ENCODE measurements at places on chromosomes 1 and 21.

DNA sequence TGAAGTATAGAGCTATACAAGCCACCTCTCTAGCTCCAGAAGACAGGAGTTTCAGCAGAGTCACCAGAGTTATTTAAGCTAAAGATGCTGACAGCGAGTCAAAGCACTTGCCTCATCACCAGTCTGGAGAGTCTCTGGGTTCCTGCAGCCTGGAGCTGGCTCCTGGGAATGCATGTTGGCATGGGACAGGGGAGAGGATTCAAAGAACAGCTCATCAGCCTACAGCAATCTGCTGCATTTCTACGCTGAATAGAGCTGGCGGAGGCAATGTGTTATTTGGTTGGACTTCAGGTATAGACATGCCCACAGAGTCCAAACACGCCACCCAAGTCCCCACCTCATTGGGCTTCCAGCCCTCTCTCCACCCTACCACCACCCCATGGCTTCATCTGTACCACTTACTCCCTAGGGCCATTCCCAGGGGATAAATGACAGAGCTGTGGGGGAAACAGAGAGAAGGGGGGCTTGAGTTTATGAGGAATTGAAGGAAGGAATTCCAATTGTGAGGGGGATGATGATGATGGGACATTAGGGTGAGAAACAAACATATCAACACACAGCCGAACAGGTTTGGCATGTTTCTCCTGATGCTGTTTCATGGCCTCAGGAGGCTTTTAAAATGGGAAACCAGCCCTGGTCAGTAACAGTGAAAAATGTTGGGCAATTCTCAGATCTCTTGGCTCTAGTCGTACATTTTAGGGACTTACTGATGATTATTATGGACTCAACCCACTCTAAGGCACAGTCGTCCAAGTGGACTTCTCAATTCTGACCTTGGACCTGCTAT lies 58.4 kb downstream of the PLEKHA6 start:
- DNase-seq, result no peak

- DNase-seq, result no peak
These were observed 769 bp downstream of the NTPCR start for GRCh38 chr1:232951180-232951579.

DNA sequence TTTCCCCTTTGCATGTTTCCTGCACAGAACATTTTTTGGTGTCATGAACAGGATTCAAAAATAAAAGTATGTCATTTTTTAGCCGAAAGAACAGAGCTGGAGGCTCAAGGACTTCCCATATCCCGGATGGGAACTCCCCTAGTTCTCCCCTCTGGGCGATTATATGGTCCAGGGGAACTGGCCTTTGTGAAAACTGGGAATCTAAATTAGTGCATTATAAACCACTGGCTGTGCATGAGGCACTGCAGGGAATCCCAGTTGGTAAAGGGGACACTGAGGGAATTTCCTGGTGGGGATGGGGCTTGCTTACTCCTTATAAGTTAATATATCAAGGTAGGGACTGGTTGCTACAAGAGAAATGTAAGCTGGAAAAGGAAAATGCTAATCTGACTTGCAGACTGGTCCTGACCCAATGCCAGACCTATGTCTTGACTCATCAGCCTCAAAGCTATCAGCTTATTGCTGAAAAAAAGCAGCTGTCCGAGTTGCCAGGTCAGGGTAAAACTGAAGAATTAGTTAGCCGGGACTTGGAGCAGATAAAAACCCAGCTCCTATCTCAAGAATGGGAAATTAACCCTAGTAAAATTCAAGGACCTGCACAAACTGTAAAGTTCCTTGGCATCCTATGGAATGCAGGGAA lies 122.6 kb downstream of the FCRL5 start:
- DNase-seq, result no peak

GRCh38 chr1:245493029-245493428 lies 338.2 kb downstream of the KIF26B start:
- no peak for DNase-seq

- DNase-seq, result no peak
These were observed 17.8 kb upstream of the ADAM30 start for GRCh38 chr1:119914071-119914470.

DNA sequence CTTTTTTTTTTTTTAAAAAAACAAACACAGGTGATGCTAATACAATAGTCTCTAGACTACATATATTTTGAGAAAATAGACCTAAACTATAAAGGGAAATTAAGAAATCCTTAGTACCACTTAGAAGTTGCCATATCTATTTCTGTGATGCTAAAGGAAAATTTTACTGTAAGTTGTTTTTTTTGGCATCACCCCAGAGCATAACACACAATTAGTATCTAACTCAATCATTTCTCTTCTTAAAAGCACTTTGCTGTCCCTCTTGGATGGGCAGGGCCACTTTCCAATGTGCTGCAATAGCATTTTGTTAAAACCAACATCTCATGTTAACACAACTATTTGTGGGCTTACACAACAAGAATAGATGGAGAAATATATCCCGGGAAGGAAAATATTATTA lies 91.9 kb downstream of the GABPA start:
- no peak for DNase-seq

DNA sequence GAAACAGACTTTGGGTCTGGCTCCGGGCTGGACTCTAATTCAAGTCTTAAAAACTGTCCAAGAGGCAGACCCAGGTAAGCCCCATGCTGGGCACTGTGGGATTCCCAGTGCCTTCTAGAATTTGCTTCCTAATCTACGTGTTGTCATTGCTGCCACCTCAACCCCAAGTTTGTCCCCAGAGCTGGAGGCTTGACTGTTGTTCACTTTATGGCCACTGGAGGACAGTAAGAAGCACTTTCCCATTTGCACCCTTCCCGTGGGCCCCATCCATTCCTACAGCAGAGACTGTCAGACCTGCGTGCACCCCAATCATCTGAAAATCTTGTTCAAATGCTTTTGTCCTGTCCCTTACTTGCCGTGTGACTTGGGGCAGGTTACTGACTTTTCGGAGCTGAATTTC lies 29.4 kb upstream of the VASH2 start:
- DNase-seq, result no peak

- no peak for DNase-seq
These were observed 8.7 kb upstream of the UMODL1 start for GRCh38 chr21:42062236-42063022.

DNA sequence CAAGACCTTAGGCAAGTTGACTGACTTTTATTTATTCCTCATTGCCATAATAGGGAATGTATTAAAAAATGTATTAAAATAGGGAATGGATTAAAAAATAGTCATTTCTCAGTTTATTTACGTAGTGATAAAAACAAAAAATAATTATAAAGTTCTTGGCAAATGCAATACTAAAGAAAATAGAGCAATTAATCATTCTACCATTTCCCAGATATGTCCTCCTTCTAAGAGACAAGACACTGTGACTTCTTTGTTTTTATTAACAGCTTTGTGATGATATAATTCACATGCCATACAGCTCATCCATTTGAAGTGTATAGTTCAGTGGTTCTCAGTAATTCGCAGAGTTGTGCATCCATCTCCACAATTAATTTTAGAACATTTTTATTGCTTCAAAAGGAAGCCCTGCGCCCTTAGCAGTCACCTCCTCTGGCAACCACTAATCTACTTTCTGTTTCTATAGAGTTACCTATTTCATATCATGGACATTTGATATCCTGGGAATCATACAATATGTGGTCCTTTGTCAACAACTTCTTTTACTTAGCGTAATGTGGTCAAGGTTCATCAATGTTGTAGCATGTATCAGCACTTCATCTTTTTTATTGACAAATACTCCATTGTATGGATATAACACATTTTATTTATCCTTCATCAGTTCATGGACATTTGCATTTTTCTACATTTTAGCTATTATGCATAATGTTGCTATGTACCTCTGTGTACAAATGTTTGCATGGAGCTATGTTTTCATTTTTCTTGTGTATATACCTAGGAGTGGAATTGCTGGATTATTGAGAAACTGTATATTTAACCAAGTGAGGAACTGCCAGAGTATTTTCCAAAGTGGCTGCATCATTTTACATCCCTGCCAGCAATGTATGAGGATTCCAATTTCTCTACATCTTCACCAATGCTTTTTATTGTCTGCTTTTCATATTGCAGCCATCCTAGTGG lies 5.6 kb downstream of the TBX19 start:
- no peak for DNase-seq

- no peak for DNase-seq
These were observed 19.1 kb downstream of the RPAP2 start for GRCh38 chr1:92317836-92318493.

DNA sequence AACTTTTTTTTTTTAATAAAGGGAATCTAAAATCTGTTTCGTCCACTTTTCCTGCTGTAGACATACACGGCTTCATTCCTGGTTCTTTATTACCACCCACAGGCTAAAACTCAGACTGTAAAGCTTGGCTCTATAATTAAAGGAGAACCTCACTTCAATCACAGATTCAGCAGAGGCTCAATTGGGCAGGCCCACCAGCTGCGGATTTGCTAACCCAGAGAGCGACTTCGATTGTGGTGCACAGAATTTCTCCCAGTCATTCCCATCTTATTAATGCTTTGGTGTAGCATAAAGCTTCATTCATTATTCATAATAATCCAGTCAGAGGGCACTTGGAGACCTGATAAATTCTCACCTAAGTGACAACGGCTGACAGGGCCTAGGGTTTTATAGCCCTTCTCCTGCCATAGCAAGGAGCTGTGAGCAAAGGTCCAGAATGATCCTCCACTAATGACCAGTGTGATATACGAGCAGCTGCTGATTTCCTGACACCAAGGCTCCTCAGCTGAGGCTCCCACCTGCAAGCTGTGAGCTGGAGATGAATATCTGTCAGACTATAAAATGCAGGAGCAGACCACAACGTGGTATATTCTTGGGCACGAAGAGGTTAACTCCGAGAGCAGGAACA lies 149.0 kb downstream of the ATP6V1G3 start:
- no peak for DNase-seq

DNA sequence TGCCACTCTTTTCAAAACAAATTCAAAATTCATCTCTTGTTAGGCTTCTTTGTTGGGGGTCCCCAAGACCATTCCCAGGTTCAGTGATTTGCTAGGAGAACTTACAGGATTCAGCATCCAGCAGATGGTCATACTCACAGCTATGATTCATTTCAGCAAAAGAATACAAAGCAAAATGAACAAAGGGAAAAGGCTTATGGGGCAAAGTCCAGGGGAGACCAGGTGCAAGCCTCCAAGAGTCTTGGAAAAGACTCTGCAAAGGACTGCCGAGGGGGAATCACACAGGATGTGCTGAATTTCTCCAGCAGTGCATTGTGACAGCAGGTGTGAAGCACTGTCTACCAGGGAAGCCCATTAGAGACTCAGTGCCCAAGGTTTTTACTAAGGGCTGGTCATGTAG lies 7.3 kb downstream of the TRAF5 start:
- no peak for DNase-seq

DNA sequence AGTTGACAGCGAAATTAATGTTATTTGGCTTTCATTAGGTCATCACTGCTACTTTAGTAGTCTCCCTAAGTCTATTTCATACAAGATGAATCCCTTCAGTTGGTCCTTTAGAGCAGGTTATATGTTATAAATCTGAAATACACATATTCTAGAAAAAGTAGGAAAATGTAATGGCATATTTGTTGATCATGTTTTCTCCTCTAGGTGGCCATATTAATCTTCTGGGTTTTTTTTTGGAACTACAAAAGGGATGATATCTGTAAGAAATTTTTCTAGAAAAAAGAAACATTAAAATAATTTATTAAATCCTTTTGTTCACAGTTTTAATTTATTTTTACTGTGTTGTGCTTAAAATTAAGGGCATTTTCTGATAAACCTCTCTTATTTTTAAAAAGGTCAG lies 87.9 kb downstream of the SYT14 start:
- no peak for DNase-seq
